ENCODE measurements at places on chromosomes 13 and 19.

- DNase-seq: no peak
Observed at GRCh38 chr13:44726214-44726613, 150.1 kb upstream of the TSC22D1 start.

DNA sequence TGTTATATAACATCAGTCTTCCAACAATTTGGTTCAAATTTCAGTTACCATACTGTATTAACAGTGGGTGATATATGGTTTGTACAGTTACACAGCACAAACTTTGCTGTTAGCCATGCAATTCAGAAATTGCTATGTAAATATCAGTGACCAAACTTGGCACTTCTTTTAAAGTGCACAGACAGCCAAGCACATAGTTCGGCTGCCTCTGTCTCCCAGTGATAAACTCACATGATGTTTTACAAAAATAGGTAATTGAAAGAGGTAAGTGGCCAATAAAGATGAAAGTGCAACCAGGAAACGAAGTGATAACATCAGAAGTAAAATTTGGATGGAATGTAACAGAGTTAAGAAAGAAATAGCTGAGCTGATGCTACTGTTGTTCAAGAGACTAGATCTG is 143.9 kb downstream of the PCDH9 start:
- DNase-seq: no peak

DNA sequence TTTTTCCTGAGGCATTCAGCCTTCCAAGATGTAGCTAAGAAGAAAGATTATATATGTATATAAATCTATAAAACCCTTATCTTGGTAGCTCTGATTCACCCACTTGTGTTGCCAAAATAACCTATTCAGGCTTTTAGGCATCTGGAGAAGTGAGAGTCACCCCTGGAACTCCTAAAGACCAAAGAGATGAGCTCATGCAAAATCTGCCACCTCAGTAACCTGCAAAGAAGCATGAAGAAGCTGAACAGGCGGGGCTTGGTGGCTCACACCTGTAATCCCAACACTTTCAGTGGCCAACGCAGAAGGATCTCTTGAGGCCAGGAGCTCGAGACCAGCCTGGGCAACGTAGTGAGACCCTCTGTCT is 393.7 kb downstream of the FOXO1 start:
- no peak for DNase-seq

- DNase-seq: no peak
Observed at GRCh38 chr19:18607226-18608101, 865 bp upstream of the CRLF1 start.

DNA sequence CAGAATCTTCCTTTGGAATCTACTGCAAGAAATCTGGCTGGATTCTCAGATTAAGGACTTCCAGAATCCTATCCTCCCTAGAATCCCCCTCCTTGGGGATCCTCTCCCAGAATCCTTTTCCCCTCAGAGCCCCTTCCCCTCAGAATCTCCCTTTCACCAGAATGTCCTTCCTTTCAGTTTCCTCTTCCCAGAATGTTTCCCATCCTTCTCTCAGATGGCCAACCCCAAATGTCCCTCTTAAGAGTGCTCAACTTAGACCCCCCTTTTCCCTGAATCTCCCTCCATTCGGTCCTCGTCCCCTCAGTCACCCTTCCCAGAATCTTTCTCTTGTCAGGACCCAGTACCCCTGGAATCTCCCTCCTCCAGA is 584 bp upstream of the RPS16 start:
- DNase-seq: no peak

- no peak for DNase-seq
Observed at GRCh38 chr13:72397265-72397664, 330.2 kb downstream of the MZT1 start.

GRCh38 chr13:21478881-21479808 is 20.0 kb upstream of the ZDHHC20 start:
- no peak for DNase-seq

DNA sequence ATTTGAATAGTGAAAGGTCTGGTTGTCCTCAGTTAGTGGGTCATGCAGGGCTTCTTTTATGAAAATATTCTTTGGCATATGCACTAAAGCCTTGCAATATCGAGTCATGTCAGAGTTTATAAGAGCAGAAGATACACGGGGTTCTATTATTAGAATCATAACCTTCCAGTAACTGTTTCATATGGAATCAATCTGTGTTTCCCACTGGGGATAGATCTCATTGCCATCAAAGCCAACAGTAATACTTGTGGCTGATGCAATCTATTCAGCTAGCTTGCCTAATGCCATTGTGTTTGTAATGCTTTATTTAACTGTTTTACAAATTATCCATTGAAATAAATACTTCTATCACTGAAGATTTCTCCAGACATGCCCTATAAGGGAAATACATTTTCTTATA is 746.9 kb upstream of the PCDH9 start:
- DNase-seq: no peak

- no peak for DNase-seq
Observed at GRCh38 chr19:16229322-16229641, 31.6 kb downstream of the AP1M1 start.

DNA sequence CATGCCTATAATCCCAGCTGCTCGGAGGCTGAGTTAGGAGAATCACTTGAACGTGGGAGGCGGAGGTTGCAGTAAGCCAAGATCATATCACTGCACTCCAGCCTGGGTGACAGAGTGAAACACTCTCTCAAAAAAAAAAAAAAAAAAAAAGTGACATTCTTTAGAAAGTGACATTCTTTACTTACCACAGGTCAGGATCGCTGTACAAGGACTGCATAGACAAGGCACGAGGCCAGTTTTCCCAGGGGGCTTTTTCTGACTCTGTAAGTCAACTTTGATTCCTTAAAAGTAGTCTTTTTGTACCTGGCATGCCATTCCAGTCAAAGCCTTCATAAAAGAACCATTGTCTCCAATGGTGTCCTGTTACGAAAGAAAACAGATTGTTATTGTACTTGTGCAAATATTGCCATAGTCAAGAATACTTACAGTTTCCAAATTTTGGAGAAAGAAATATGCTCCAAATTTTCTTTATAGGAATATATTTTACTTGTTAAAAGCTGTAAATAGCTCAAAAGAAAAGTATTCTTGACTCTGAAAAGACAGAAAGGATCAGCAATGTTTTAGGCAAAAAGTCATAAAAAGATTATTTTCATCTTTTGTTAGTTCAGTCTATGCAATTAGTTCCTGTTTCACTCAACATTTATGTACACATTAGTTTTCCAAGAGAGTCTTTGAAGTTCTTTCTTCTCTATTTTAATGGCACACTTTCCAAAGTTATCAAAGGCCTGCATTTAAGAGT is 39.3 kb downstream of the CEACAM1 start:
- no peak for DNase-seq

- no peak for DNase-seq
Observed at GRCh38 chr19:10372690-10373089, 7.7 kb downstream of the TYK2 start.

DNA sequence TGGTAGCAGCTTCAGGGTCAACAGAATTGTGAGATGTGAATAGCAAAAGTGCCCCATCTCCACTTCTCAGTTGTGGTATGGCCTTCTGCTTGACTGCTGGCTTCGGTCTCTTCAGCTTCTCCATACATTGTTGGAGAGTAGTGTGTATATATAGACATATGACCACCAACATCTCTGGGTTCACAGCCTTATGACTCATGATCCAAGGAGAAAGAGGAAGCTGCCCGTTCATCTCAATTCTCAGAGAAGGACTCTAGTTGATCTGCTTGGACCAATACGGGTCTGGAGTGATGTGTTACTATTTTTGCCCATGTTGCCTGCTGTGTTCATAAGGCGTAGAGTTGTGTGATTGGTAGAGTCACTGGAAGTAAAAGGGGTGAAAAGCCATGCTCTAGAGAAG is 3.6 kb upstream of the COMMD6 start:
- no peak for DNase-seq

Data from coronary artery (tissue), 2 donors.